Stimulated activated naive CD4-positive, alpha-beta T cell (primary cell): ENCODE measurements at places on chromosomes 7 and 10.

DNA sequence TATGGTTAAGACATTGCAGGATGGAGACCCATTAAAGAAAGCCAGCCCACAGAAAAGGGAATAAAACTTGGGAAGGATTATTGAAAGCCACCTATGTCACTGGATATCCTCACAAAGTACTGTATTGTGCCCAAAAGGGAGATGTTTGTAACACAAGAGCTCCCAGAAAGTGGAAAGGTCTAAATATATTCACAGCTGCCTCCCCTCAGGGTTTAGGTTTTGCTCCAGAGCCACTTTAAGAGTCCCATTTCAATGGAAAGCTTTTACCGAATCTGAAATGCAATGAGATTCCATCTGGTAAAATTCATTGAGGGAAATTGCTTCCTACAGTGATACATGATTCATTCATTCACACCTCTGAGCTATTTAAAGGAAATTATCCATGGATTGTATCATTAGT is 176.4 kb downstream of the XPNPEP1 start:
- no peak for DNase-seq

- no peak for DNase-seq
These were observed 14.9 kb downstream of the ASZ1 start for GRCh38 chr7:117412390-117412789.

- DNase-seq = no peak
These were observed 3.0 kb upstream of the EBF3 start for GRCh38 chr10:129966889-129967578.

DNA sequence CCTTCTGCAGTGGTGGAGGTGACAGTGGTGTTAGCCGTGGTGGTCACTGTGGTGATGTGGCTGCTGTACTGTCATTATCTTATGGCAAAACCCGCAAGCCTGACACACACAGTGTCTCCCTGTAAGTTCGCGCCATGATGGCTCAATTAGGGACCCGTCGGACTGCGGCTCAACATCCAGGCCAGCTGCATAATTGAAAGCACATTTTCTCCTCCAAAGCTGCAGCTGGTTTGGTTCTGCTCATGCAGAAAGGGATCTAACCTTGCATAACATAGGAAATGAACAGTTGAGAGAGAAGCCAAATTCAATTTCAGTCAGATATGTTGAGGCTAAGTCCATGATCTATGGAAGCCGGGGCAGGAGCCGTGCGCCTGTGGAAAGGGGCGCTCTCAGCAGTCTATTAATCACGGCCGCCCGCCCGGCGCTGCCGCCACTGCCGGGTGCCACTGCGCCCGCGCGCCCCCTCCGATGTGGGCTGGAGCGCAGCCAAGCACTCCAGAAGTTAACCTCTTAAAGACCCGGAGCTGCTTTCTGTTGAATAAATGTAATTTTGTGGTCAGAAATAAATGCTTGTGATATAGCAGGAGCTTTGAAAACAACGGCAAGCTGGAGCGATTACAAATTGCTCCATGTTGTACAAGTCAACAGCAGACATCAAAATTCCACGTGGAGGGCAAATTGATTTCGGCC is 227.7 kb downstream of the CUX1 start:
- no peak for DNase-seq

- no peak for DNase-seq
These were observed 611.6 kb upstream of the FZD8 start for GRCh38 chr10:36253731-36254130.

GRCh38 chr7:74454021-74454924 is 567 bp downstream of the GTF2IRD1 start:
- DNase-seq = no peak

GRCh38 chr7:130566168-130566897 is 74.4 kb downstream of the MEST start:
- DNase-seq = no peak

DNA sequence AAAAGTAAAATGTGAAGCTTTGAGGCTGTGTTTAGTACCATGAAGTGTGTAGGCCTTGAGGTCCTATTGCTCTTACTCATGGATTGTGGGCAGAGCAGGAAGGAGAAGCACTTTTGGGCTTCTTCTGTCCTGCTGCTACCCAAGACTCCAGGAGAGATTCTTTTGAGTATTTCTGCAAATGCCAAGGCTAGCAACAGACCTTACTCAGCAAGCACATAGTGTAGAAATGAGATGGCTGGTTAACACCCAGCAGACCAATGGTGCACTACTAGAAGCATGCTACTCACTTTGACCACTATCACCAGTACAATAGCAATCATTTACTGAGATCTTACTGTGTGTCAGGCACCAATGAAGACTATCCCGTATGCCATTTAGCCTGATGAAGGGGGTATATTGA is 3.2 kb downstream of the PLPP4 start:
- no peak for DNase-seq

DNA sequence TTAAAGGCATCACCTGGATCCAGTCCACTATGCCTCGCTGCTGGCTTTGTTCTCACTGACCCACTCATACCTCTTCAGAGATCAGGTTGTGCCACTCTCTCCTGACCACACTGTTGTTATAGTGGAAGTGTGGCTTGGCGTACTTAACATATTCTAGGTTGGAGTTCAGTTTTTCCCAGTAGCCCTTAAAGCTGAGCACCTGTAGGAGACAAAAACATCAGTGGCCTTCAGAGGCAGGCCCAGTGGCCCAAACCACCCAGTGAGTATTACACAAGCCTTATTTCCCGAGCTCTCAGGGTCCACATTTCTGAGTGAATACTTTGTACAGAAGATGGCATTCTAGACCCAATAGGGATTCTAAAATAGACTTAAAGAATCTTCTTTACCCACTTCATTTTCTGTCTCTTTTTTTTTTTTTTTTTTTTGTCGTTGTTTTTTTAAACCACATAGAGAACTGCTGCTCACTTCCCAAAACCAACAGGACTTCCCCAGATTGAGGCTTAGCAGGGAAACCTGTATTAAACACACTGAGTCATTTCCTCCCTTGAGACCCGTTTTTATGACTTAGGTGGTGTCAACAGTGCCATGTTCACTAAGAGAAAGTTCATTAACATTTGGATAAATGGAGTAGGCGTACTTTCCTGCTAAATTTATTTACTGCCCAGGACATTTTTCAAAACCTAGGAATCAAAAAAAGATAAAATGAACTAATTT is 85.8 kb downstream of the GSAP start:
- no peak for DNase-seq
